Foreskin keratinocyte (primary cell): ENCODE measurements at places on chromosomes 3 and 15. TPM values are rescaled to one million over a fixed set of nuclear protein-coding genes. Genes with fewer than 3 reads are reported as not detected.

NUSAP1 gene
- polyA plus RNA-seq = 37.8 and 54.7 TPM in 2 replicates

NPAP1 gene
- polyA plus RNA-seq = not detected in 2 replicates

RTP2 gene
- polyA plus RNA-seq = not detected in 2 replicates

IL20RB gene
- 92.1 and 110 TPM in 2 replicates for polyA plus RNA-seq

SLC51B gene
- not detected in 2 replicates for polyA plus RNA-seq

SERPINI2 gene
- polyA plus RNA-seq = not detected in 2 replicates

PSMD2 gene
- polyA plus RNA-seq = 551 and 627 TPM in 2 replicates

GOLGA8G gene
- not detected in 2 replicates for polyA plus RNA-seq

ATP13A5 gene
- polyA plus RNA-seq = not detected in 2 replicates

ZNF620 gene
- polyA plus RNA-seq = 0.34 and 0.40 TPM in 2 replicates

NT5DC2 gene
- 170 and 177 TPM in 2 replicates for polyA plus RNA-seq

PRRT3 gene
- 1.3 and 1.4 TPM in 2 replicates for polyA plus RNA-seq

IL17RE gene
- 8.1 and 9.9 TPM in 2 replicates for polyA plus RNA-seq

ASB14 gene
- not detected in 2 replicates for polyA plus RNA-seq

GP9 gene
- polyA plus RNA-seq = not detected in 2 replicates

RETNLB gene
- polyA plus RNA-seq = not detected in 2 replicates

MME gene
- 0.49 and 1.3 TPM in 2 replicates for polyA plus RNA-seq

GADL1 gene
- not detected in 2 replicates for polyA plus RNA-seq

CISH gene
- 5.9 and 7.3 TPM in 2 replicates for polyA plus RNA-seq

TBC1D21 gene
- polyA plus RNA-seq = not detected in 2 replicates

GPR171 gene
- polyA plus RNA-seq = not detected in 2 replicates

PLCH1 gene
- 0.02 and 0.03 TPM in 2 replicates for polyA plus RNA-seq

FBXL22 gene
- polyA plus RNA-seq = 0.07 and 0.13 TPM in 2 replicates

GP5 gene
- polyA plus RNA-seq = not detected in 2 replicates

ALPK3 gene
- 0.02 and 0.07 TPM in 2 replicates for polyA plus RNA-seq

PPP1R14D gene
- not detected in 2 replicates for polyA plus RNA-seq

CKMT1B gene
- 52.4 and 53.7 TPM in 2 replicates for polyA plus RNA-seq

HCLS1 gene
- polyA plus RNA-seq = 2.0 and 2.2 TPM in 2 replicates

NCK1 gene
- 13.9 and 17.1 TPM in 2 replicates for polyA plus RNA-seq

RPL35A gene
- 1,932 and 1,962 TPM in 2 replicates for polyA plus RNA-seq

RASL12 gene
- polyA plus RNA-seq = not detected in 2 replicates

PLSCR2 gene
- not detected in 2 replicates for polyA plus RNA-seq

ERICH6 gene
- not detected in 2 replicates for polyA plus RNA-seq

SEMA3B gene
- 1.3 and 2.3 TPM in 2 replicates for polyA plus RNA-seq

SV2B gene
- polyA plus RNA-seq = not detected in 2 replicates

CHRNB4 gene
- polyA plus RNA-seq = 0.04 TPM in 1 of 2 replicates, not detected in the other
